ENCODE measurements at places on chromosomes 11 and 22.
A peak's percentile ranks its signal among the peaks of the same experiment; 100 is the strongest.

- no peak for DNase-seq
Measured at GRCh38 chr11:134026655-134027343, 42.1 kb upstream of the JAM3 start.

DNA sequence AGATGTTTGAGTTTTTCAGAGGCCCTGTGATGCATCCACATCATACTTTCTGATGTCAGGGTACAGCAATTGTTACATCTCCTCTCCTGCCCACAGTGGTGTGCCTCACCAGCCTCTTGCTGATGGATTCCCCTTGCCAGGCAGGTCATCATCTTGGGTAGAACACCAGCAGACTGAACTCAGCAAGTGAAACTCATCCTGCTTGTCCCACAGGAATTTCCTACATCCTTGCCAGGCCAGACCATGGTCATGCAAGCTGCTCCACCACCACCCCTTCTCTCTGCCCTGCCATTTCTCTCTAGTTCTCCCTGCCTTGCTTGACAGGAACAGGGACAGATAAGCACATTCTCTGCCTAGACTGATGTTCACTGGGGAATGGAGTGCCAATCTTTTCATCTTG, 85.9 kb downstream of the PAX6 start:
- DNase-seq, result no peak

GRCh38 chr11:74927496-74927895, 21.4 kb downstream of the XRRA1 start:
- DNase-seq, result no peak

DNA sequence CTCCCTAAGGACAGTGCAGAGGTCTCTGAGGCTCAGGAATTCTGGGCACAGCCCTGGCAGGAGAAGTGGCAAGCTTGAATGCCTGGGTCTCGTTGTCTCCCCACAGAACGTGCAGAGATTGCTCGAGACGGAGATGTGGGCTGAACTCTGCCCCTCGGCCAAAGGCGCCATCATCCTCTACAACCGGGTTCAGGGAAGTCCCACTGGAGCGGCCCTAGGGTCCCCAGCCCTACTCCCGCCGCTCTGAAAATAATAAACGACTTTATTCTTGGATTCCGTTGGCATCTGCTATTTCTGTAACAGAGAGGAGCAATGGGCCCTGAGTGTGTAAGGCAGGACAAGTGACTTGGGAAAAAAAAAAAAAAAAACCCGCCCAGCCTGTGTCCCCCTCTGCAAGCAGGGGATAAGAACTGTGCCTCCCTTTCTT, 591 bp upstream of the DNAJC4 start:
- DNase-seq, result no peak

DNA sequence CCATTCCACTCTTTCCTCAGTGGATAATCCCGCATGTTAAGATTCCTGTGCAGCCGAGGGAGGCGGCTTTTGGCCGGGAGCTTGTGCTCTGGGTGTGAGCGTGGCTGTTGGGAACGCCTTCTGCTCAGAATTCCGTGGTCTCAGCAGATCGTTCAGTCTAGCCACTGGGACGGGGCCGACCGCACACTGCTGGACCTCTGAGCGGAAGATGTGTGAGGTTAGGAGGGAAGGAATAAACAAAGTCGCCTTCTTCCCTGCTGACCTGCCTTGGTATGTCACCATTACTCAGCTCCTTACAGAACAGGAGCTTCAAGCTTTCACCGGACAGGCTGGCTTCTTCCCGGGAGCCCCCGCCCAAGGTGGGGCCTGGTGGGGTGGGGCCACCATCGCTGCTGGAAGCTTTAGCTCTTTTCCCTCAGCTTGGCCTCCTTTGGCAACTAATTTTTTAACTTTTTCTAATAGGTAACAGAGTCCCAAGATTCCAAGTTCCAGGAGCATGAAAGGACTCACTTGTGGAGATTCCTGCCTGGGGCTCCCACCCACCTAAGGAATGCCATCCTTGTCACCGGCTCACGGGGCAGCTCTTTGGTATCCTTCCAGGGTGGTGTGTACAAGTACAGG, 22.5 kb upstream of the SEPTIN5 start:
- no peak for DNase-seq

GRCh38 chr11:18775492-18776292, 15.9 kb downstream of the PTPN5 start:
- DNase-seq, result peak; percentile 10

DNA sequence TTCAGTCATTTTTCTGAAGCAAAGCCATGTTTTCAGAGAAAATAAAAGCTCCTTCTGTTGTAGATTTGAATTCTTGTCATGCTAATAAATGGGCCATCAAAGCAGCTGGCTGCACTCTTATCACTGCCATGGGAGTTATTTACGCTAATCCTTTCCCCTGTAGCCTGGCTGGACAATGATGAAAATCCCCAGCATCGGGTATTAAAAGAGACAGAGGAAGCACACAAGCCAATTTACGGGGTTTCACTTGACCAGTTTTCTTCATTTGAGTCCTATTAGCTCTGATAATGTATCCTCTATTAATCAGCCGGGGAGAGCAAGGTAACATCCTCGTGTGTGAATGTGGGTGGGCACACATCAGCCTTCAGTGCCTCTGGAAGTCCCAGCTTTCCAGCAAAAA, 470.2 kb upstream of the API5 start:
- DNase-seq, result no peak

- no peak for DNase-seq
Measured at GRCh38 chr11:118522571-118523072, 4.7 kb upstream of the TTC36 start.

- DNase-seq, result no peak
Measured at GRCh38 chr22:21014726-21015465, at the start of gene P2RX6. Gene P2RX6 (plus strand): TSS chr22:21015165. CDS start chr22:21015175, 10 bp downstream.

DNA sequence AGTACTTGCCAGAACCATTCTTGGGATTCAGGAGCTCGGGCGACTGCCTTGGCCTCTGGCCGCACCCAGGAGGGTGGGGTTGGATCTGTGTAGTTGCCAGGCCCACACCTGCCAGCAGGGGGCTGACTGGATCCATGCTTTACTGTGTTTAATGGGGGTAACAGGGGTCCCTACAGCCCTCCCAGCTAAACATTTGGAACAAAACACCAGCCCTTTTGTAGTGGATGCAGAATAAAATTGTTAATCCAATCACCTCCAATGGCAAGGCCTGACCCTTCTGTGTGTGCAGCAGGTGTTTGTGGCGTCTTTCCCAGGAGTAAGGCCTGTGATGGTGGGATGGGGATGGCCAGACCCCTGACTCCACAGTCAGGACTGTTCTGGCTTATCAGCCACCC, 22.5 kb downstream of the SUN2 start:
- DNase-seq, result peak; percentile 29

GRCh38 chr11:47589977-47590861, 3.7 kb downstream of the FAM180B start:
- DNase-seq, result no peak
